ENCODE measurements at places on chromosomes 2 and 18.

- DNase-seq = peak; percentile 88
Measured at GRCh38 chr18:57915248-57915647, 112.1 kb upstream of the ATP8B1 start.

DNA sequence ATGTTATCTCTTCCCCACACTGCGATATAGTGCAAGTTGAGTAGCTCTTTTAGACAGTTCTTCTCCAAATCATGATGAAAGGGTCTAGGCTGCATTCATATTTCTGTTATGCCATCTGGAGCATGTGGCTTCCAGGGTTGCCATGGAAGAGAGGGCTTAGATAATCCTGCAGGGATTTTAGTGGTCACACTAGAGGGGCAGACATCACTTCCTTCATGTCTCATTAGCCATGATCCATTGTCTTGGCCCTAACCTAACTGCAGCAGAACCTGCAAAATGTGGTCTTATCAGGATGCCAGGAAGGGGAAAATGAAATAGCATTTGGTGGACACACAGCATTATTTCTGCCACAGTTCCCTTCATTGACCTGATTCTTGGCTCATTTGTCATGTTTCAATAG, 83.1 kb downstream of the ADAM23 start:
- DNase-seq = no peak

GRCh38 chr18:45044787-45045186, 364.1 kb downstream of the SETBP1 start:
- no peak for DNase-seq

DNA sequence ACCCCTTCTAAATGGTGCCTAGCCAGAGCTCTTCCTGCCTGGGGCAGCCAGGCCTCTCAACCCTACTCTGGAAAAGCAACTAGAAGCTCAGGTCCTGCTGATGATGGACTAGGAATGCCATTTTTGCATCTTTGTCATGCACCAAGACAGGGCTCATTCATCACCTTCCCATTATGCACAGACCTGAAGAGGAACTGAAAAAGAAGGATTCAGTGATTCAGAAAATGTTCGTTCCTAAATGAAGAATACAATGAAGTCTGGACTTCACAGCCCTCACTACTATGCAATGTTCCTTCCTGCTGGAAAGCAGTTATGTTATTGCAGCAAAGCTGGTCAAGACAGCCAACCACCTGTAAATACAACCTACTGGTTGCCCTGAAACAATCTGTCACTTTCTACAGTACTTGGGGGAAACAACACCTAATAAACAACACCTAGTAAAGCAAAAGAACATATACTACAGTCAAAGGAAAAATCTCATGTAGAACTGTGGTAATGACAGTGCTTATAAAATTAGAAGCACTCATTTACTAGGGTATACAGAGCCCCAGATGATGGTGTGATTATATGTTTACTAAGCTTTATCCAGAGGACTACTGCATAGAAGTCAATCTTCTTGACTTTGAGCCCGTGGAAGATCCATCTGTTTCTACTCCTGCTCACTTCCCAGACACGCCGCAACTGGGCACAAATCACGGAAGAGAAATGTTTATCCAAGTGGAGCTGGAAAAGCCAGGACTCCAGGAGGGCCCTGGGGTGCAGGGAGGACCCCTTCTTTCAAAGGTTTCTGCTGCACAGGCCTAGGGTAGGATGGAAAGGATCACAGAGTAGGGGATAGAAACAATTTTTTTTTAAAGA, 103.1 kb upstream of the THOC1 start:
- no peak for DNase-seq

- DNase-seq = no peak
Measured at GRCh38 chr2:230909841-230910545, 15.0 kb downstream of the GPR55 start.
